ENCODE measurements at places on chromosomes 13 and 19. TPM values are rescaled to one million over a fixed set of nuclear protein-coding genes. Genes with fewer than 3 reads are reported as not detected.

Gene CCDC122
- polyA plus RNA-seq, result 11.7 TPM

DNA sequence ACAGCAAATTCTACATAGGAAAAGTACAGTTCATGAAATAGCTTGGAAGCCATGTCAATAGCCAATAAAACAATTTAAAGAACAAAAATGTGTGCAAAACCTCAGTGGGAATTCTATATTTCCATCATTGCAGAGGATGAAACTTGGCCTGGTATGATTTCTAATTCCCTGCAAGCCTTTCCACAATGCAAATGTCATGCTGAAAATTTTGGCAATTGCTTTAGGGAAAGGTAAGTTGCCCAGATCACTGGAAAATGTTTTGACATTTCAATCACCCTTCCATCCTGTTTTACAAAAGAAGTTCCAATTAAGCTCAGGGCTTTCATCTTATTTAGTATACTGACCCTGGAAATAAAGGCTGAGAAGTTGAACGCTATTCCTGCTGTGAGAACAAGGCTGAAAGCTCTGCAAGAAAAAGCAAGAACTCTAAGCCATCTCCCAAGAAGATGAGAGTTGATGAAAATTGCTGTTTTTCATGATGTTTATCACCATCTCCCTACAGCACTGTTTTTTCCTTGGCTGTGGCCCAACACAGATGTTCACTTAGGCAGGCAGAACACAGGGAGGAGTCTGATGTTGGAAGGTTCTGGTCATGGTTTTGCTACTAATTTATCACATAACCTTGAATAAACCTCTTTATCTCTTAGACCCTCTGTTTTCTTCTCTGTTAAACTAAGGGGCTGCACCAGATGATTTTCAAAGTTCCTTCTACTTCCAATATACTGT is 263.7 kb downstream of the KCTD12 start:
- DNase-seq, result no peak

DNA sequence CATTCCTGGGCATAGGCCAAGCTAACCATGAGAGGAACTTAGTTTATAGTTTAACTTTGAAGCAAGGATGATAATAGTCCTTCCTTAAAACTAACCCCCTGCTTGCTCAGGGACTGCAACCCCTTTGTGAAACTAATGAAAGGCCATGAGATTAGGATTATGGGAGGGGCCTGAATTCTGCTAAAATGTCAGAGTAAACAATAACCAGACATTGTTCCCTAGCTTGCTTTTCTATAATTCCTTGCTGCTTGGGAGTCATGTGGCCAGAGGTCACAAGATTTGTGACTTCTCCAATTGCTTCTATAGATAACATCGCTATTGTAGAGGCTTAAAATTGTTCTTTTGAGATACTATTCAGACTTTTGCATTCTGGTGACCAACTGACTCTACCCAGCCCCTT is 634.0 kb downstream of the TBC1D4 start:
- DNase-seq, result no peak

GRCh38 chr19:38671654-38672053 is 24.2 kb downstream of the ACTN4 start:
- no peak for DNase-seq

GRCh38 chr13:32164622-32165268 is 133.2 kb downstream of the FRY start:
- DNase-seq, result peak; percentile 36

- DNase-seq, result no peak
Observed at GRCh38 chr19:36136964-36137686, 2.7 kb upstream of the CAPNS1 start.

Gene ERICH4
- polyA plus RNA-seq, result 0.05 TPM

Gene LRG1
- polyA plus RNA-seq, result 2.1 TPM

DNA sequence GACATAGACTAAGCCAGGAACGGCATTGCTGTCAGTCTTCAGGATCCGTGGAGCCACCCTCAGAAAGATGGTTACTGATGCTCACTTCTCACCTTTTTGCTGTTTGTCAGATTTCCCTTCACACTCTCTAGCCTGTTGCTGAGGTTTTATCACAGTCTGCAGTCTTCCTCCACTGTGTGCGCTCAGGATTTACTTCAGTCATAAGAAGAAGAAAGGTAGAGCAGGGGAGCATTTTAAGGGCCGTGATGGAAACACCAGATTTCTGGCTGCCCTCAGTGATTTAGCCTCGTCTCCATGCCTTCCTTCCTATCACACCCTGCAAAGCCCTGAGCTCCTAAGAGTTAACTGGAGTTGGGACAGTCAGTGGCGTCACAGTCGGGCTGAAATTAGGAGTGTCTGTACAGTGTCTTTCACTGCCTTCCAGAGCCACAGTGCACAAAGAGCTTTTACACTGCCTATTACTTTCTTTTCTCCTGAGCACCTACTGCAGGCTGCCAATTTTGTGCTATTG is 60.0 kb upstream of the GPR183 start:
- no peak for DNase-seq

- no peak for DNase-seq
Observed at GRCh38 chr13:29101409-29101808, 281.3 kb downstream of the MTUS2 start.

Gene MEIS3
- 4.3 TPM for polyA plus RNA-seq

- DNase-seq, result no peak
Observed at GRCh38 chr19:40600570-40601133, 517 bp upstream of the LTBP4 start.

DNA sequence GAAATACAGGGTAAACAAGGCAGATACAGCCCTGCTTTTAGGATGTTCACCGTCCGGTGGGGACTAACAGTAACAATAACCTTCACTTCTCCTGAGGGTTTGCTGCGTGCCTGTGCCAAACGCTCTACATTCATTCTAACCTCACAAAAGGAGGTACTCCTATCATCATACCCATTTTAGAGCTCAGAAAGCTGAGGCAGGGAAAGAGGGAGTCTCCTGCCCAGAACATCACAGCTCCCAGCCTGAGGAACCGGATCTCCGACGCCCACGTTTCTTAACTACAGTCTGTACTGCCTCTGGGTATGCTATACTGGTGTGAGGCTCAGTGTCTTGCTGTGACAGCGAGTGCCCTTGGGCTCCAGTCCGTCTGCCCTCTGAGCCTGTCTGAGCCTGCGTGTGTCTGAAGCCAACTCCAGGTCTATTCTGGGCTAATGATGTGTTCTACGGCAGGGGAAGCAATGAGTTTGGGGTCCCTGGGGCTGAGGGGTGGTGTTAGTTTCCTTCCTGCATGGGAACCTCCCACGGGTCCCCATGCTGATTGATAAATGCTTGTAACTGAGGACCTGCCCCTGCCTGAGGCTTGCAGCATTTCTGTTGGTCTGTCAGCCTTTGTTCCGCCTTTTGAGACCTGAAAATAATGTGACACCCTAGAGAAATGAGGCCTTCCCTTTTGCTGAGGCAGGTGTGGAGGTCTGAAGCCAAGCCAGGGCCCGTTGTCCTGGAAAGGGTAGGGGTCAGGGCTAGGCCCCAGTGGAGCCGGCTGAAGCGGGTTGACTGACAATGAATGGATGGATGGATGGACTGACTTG is 4.9 kb downstream of the LIPE start:
- DNase-seq, result no peak

DNA sequence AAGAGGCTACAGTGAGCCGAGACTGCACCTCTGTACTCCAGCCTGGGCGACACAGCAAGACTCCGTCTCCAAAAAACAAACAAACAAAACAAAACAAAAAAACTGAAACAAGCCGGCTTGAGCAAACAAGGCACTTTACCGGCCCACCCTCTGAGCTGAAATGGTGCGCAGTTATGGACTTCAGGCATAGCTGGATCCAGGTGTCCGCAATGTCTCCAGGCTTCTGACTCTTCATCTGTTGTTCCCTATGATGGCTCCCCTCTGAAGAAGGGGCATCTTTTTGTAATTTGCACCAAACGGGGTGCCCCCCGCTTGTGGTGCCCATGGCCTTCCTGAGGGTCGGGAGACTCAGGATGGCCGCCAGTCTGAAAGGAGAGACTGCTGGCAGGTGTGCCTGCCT is 6.2 kb downstream of the C2CD4C start:
- DNase-seq, result no peak

DNA sequence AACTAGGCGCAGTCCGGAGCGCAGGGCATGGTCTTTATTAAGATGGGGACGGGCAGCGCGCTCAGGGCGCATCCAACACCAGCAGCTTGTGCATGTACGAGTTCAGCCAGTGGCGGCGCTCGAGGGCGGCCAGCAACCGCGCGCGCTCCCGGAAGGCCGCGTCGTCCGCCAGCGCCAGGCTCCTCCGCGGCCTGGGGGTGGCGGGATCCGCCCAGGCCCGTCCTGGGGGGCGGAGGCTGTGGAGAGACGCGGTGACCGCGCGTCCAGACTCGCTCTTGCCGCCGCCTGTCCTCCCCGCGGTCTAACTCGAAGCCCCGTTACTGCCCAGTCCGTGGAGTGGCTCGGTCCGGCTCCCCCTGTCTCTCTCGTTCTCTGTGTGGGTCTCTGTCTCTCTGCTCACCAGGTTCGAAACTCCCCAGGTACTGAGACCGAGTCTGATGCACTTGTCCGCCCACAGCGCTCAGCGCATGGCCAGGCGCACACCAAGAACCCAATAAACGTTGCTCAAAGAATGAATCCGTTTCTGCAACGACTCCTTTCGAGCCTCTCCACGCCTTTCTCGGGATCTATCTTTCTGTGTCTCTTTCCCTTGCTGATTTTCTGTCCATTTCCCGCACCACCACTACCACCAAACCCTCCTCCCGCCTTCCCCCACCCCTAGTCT is 702 bp downstream of the PTH2 start:
- peak; percentile 44 for DNase-seq

DNA sequence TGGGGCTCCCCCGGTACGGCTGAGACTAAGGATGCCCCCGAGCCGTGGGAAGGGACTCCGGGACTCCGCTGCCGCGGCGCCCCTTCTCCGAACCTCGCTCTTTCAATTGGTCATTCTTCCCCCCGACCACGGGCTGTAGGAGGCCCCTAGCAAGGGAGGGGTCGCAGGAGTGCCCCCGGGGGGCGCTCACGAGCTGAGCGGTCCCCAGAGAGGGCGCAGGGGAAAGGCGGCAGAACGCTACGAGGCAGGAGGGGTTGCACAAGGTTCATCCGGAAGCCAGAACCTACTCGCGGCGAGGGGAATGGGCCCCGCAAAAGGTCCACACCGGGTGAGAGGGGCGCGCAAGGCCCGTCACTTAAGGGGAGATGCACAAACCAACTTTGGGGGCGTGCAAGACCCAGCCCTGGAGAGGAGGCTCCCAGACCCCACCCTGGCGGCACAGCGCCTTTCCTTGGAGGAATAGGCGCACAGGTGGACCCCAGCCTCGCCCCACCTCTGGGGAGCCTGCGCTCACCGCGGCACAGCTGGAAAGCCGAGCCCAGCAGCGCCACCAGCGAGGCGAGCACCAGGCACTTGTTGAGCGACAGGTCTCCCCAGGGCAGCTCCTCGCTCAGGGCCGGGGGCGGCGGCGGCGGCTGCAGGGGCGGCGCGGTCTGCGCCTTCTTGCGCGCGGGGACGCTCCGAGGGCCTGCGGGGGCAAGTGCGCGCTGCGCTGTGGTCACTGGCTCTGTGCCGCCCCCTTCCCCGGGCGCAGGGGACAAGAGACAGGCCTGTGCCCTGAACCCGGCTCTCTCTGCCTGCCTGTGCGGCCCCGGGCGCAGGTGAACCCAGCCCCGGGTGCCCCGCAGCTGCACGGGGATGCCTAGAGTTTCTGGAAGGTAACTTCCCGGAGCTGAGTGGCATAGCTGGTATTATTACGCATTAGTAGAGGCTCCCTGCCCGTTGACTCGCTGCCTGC is 2.8 kb downstream of the JSRP1 start:
- DNase-seq, result no peak

Gene ITGBL1
- 2.7 TPM for polyA plus RNA-seq

DNA sequence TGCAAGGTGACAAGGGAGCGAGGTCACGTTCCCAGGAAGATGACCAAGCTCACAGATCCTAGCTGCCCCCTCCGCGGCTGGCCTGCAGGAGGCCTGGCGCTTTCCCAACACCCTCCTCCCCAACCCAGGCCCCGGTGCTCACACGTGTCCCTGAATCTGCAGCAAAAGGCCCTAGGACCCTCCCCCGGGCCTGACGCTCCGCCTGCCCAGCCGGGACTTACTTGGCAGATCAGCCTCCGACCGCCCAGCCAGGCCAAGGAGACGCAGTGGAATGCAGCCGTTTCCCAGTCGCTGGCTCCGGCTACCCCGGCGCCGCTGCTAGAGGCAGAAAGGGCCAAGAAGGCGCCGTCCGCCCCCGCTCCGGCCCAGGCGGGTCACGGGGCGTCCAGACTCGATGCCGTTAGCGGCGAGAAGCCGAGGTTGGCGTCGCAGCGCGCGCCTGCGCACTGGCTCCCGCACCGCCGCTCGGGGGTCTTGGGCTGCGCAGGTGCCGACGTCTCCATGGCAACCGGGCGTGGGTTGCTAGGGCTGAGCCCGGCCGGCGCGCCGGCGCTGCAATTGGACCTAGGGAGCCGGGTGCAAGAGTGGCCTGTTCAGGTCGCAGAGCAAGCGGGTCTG is at the start of gene PNMA8A:
Gene PNMA8A, minus strand, starts transcription at position 448 of the 618 bp plus-strand sequence. CDS start 528 bp downstream, outside the sequence.
- DNase-seq, result peak; percentile 72

- no peak for DNase-seq
Observed at GRCh38 chr19:10642473-10643171, 11.5 kb upstream of the ILF3 start.

DNA sequence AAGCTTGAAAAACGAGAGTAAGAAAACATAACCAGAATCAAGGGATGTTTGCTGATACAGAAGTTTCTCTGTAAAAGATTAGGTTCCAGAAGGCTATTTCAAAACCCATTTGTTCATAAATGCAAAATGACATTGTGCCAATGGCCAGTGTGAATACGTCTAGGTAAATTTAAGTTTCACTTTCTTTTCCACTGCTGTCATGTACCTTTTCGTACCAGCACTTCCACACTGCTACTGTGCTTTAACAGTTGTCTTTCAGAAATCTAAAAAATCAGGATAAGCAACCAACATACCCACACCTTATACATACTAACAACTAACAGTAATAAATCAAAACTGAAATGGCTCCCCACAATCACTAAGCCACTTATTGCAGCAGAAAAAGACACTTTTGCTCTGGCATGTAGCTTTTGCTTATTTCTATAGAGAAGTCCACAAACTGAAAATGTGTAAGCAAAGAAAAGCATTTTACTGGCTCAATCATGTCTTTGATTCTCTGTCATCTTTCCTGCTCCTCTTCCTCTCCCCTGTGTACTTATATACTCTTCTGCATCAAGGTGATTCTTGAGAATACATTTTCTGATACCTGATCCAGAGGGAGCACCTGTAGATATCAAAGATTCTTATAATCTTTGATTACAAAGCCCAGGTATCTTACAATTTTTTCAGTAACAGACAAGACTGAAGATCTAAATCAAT is 34.3 kb downstream of the ELF1 start:
- no peak for DNase-seq

Gene ZNF790
- 4.8 TPM for polyA plus RNA-seq

DNA sequence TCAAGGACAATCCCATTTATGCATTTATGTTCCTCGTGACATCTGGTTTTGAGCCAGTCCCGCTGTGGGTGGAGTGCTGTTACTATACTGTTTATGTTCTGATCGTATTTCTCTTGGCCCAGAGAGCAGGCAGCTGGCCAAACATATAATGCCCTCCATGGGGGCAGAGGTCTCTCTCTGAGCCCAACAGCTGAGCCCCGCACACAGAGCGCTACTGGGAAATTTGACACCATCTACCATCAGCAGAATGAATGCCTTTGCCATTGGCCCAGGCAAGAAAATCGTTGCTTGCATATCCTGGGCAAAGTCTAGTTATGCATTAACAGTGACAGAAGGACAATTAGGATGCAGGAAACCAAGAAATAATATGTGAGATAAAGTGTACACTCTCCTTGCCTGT is 126.8 kb upstream of the CACNA1A start:
- DNase-seq, result no peak

Gene GTF2F2
- polyA plus RNA-seq, result 31.0 TPM

Measured in thymus (tissue), 14 donors.